M059J (cell line): ENCODE measurements at places on chromosomes 3 and 15.

DNA sequence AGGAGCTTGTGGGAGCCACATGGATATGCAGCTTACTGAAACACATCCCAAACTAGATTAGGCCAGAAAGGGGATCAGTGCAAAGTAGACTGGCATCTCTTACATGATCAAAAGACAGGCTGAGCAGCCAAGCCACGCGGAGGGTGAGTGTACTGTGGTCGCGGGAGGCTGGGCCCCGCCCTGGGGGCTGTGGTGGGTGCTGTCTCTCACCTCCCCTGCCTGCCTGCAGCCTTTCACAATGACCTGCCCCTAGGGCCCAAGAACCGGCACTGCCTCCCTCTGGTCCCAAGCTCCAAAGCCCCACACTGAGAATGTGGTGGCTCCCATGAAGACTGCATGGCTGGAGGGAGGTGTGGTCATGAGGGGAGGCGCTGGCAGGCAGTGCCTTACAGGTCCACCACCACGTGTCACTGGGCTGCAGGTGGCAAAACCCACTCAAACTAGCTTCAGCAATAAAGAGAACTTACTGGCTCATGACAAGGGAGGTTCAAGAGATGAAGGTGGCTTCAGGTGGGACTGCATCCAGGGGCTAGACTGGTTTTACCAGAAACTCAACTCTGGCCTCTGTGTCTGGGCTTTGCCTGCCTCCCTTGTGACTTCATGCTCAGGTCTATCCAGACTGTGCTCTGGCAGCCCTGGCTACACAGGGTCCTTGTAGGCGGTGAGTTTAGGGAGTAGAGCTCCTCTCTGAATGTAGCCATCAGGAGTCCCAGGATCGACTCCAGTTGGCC is 27.4 kb upstream of the PLXND1 start:
- DNase-seq = no peak

- DNase-seq = no peak
Observed at GRCh38 chr15:82540984-82541431, 751 bp upstream of the RPS17 start.

DNA sequence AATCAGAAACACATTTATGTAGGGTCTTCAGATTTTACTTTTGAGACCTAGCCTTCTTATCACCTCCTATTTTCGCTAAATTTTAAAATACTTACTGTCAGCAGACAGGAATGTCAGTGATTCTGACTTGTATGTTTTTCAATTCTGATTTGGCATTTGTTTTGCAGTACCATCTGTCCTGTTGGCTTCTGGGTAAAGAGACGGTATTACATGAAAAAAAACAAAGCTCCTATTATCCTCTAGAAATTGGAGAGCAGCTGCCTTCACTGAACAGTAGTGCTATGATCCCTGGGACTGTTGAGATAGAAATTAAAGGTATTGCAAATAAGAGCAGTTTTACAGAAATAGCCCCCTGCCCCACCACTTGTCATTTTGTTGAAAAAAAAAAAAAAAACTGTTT is 8.4 kb downstream of the ARMC8 start:
- DNase-seq = no peak

DNA sequence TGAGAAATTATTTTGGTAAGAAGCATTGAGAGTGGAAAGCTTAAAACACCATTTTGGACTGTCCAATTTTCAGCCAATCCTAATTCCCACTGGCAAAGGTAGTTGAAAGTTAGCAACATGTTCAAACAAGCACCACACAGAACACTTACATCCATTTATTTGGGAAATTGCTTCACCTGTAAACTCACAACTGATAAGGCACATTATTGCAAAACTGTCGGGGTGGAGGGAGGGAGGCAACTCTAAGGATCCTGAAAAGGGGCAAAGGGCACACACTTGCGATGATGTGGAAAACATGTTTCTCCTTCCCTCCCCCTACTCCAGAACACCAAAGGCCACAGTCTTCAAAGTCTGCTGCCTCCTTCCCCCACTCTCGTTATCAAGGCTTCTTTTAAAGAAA is 9.4 kb downstream of the TMEM41A start:
- DNase-seq = no peak

GRCh38 chr15:57606816-57607215 is 15.1 kb downstream of the MYZAP start:
- DNase-seq = no peak

- DNase-seq = no peak
Observed at GRCh38 chr3:127222664-127223063, 29.7 kb downstream of the PRR23E start.

DNA sequence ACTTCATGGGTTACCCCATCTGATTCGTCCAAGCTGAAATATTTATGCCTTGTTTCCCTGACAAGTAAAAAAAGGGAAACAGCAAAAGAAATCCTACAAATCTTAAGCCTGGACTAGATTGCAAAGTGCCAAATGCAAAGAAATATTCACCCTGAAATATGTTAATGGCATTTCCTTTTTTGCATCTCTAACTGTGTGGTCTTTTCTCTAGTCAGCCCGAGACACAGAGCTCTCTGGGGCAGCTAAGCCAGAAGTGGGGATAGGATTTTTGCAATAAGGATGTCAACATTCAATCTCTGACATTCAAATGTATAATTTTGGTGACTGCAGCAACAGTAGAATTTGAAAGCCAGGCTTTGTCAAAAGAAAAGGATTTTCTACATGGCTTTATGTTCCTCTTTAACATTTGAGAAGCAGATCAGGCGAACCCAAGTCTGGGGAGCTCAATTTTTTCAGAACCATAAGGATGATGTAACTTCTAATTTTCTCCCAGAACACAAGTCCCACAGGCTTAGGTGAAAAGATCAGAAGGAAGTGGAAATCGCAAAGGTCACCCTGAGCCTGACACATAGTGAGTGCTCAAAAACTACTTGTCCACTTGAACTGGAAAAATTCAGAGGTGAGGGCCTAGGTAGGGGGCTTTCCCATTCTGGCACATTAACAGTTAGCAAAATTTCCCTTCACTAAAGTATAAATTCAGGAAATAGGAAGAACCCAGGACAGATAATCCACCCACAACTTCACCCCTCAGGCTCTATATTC is 28.2 kb upstream of the KCNMB3 start:
- no peak for DNase-seq
